ENCODE measurements at places on chromosomes 7 and 10. TPM values are rescaled to one million over a fixed set of nuclear protein-coding genes. Genes with fewer than 3 reads are reported as not detected.

EVX1 gene
- total RNA-seq = not detected

NYAP1 gene
- 1.1 TPM for total RNA-seq

SORCS1 gene
- total RNA-seq = not detected

ACTL6B gene
- not detected for total RNA-seq

TMEM273 gene
- not detected for total RNA-seq

TUBAL3 gene
- 0.52 TPM for total RNA-seq
